ENCODE measurements at places on chromosomes 1 and 21.

DNA sequence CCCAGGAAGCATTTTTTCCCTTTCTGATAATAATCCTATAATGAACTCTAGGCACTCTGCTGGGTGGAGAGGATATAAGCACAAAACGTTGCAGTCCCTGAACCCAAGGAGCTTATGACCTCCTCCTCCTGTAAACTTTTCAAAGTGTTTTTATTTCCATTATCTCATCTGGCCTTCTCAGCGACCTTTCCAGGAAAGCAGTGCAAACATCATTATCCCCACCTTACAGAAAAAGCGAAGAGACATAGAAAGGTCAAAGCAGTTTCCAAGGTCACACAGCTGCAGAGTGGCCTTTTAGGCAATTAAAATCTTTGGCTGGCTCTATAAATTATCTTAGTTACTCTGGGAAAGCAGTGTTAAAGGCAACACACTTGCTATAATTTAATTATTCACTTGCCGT, 63.8 kb downstream of the OLFML3 start:
- DNase-seq, result no peak

DNA sequence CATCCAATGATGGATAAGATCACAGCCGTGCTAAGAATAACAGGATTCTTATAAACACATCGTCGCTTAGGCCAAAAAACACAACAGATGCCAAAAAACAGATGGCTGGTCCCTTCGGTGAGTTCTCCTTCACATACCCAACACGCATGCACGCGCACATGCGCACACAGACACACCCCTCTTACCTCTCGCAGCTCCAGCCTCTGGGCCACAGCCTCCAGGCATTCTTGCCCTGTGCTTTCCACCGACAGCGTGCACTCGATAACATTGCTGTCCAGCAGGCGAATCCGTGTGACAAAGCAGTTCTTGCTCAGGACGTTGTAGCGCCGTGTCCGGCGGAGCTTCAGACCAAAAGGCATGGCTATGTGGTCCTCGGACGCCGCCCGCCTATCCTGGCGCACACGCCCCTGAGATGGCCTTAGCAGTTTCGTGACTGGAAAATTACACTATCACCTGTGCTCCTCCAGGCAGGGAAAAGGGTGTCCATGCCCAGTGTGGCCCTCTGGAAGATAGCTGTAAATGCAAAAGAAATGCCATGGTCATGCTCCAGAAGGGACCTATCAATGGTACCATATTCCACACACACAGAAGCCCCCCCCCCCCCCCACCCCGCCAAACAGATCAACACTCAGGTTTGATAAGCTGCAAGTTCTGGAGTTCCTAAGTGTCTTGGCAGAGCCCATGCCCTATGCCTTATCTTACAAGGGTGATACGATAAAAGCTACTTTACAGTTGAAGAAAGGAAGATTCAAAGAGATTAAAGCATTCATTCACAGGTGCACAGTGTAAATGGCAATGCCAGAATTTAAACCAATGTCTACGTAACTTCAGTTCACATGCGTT, 86.7 kb downstream of the PTPN14 start:
- no peak for DNase-seq

- DNase-seq, result no peak
These were observed 145.8 kb upstream of the WNT4 start for GRCh38 chr1:22288593-22289241.

GRCh38 chr1:1540090-1540817, at the start of gene TMEM240:
TMEM240 (minus strand) TSS chr1:1540624; CDS start chr1:1540346, 278 bp downstream.
- DNase-seq, result no peak

- no peak for DNase-seq
These were observed 129.4 kb downstream of the FAF1 start for GRCh38 chr1:50830621-50831020.

DNA sequence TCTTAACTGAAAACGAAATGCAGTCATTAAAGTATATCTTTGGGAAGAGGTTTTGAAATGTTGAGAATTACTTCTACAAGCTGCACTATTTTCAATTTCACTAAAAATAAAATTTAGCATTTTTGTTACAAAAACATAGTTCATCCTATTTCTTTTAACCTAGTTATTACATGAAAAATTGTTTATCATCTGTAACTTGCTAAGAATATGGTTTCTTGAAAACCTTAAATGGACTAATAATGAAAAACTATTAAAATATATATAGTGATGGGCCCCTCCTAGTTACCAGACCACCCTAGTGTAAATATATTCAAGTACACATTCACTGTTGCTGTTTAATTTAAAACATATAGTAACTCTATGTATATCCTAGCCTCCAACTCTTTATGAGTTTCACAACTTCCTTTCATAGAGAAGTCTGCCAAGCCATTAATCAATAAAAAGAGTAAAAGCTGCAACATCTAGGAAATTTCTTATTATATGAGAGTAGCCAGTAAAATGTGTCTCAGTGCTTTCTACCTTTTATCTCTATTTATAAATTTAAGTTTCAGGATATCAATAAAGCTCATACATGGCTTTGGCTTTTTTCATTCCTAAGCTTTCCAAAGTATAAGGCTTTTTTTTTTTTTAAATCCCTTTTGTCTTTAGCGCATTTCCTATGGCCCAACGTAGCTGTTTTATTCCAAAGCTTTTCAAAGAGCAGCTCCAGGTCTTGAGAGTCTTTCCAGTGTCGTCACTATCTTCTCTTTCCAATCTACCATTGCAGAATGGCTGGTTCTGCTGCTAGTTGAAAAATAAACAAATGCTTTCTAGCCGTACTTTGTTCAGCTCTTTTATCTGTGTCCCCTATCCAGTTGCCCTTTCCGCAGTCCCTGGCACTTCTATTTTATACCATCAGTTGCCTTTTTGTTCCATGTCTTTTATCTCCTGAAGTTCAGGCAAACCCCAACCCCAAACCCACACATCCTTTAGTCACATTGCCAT, 6.5 kb downstream of the IRF2BP2 start:
- DNase-seq, result no peak

DNA sequence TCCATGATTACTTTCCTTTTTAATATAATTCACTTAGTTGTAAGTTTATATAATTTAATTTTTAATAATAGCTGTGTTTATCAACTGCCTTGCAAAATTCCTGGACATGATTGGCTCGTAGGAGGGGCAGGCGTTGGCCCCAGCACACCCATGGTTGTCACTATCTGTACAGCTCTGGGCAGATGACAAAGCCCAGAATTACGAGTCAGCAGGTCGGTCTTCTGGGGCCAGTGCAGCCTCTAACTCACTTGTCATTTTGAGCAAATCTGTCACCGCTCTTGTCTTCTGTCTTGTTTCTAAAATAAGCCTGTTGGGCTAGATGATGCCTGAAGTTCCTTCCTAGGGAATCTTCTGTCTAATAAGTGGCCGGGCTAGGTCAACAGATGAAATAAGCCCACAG, 21.4 kb upstream of the LRRC38 start:
- no peak for DNase-seq

- DNase-seq, result no peak
These were observed 37.4 kb downstream of the HOOK1 start for GRCh38 chr1:59852117-59852516.

- DNase-seq, result peak; percentile 81
These were observed 4.4 kb upstream of the ZNF692 start for GRCh38 chr1:248862998-248863881.

GRCh38 chr1:24963099-24963872, 33.2 kb upstream of the RUNX3 start:
- no peak for DNase-seq

- no peak for DNase-seq
These were observed 55.3 kb upstream of the SIM2 start for GRCh38 chr21:36643374-36644250.

GRCh38 chr1:2316451-2316961, 74.8 kb downstream of the MORN1 start:
- no peak for DNase-seq

DNA sequence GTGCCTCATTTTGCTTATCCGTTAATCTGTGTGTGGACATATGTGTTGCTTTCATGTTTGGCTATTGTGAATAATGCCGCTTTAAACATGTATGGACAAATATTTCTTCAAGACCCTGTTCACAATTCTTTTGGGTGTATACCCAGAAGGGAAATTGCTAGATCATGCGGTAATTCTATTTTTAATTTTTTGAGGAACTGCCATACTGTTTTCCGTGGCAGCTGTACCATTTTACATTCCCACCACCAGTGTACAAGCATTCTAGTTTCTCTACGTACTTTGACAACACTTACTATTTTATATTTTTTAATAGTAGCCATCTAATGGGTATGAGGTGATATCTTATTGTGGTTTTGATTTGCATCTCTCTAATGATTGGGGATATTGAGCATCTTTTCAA, 7.1 kb upstream of the NID1 start:
- no peak for DNase-seq

- DNase-seq, result no peak
These were observed 70.0 kb downstream of the SCCPDH start for GRCh38 chr1:246794048-246794827.

GRCh38 chr1:168939110-168939946, 167.2 kb upstream of the ATP1B1 start:
- no peak for DNase-seq

- DNase-seq, result no peak
These were observed 20.7 kb upstream of the DNASE2B start for GRCh38 chr1:84377480-84378095.

GRCh38 chr1:162421258-162422164, 9.6 kb upstream of the SH2D1B start:
- no peak for DNase-seq

Measured in HuH-7 (cell line).